ENCODE measurements at places on chromosomes 2 and 18.

DNA sequence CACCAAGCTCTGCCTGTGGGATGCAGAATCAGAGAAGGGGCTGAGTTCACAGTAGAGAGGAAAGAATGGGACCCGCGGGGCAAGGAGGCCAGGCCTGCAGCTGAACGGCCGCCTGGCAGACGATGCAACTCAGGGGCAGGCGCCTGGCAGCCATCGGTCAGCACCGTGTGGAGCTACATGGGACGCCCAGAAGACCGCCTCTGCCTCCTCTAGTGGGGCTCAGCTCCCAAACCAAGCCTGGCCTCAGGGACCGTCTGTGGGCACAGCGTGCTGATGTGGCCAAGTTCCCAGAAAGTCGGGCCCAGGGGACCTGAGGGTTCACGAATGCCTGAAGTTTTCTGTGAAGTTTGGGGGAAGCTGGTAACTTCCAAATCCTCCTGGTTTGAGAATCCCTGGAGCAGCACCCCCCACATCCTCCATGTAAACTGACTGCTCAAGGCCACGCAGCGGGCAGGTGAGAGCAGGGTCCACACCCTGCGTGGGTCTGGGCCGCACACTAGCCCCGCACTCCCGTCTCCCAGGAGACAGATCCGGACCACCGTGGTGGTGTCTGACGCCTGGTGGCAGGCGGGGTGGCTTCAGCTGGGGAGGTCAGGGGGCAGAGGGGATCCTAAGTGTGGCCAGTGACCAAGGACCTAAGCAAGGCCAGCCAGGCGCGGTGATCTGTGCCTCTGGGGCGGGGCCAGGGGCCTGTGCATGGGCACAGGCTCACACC is 14.6 kb downstream of the SNORC start:
- no peak for DNase-seq

DNA sequence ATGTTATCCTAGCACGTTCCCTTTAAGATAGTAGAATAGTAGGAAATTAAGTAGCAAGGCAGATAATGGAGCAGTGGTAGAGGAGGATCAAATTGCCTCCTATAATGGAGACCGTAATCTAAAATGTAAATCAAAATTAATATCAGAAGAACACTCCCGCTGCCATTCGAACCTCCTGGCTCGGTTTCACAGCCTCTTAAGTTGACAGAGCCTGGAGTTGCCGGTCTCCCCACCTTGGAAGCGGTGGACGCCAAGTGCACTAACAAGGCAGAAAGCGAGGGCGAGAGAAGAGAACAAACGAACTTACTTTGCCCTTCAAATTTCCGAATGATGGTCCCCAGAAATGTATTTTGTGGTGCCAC is 450 bp downstream of the KCNH7 start:
- DNase-seq: no peak

- DNase-seq: no peak
Observed at GRCh38 chr18:11029021-11029420, 120.3 kb downstream of the PIEZO2 start.

DNA sequence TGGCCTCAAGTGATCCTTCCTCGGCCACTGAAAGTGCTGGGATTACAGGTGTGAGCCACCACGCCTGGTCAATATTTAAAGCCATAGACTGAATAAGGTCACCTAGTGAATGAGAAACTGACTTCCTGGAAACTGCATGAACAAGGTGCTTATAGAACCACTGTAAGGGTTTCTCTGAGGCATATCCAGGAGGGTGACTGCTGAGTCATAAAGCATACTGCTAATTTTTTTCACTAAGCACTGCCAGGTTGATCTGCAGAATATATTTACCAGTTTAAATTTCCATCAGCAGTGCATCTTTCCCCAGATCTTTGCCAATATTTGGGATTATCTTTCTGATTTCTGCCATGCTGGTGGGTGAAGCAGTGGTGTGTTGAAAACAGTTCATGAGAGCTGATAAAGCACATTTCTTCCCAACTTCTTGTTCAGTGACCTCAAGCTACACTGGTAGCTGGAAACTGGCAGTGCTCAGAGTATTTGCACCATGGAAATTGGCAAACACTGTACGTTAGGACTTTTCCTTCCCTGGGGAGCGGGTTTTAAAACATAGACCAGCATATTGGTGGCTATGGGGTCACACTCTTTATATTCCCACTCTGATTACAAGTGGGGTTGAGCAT is 4.2 kb upstream of the CLIP4 start:
- peak; percentile 81 for DNase-seq

GRCh38 chr2:237122214-237122666 is 36.6 kb downstream of the COPS8 start:
- peak; percentile 47 for DNase-seq

- DNase-seq: no peak
Observed at GRCh38 chr18:74906184-74906583, 302.8 kb downstream of the PTGR3 start.

DNA sequence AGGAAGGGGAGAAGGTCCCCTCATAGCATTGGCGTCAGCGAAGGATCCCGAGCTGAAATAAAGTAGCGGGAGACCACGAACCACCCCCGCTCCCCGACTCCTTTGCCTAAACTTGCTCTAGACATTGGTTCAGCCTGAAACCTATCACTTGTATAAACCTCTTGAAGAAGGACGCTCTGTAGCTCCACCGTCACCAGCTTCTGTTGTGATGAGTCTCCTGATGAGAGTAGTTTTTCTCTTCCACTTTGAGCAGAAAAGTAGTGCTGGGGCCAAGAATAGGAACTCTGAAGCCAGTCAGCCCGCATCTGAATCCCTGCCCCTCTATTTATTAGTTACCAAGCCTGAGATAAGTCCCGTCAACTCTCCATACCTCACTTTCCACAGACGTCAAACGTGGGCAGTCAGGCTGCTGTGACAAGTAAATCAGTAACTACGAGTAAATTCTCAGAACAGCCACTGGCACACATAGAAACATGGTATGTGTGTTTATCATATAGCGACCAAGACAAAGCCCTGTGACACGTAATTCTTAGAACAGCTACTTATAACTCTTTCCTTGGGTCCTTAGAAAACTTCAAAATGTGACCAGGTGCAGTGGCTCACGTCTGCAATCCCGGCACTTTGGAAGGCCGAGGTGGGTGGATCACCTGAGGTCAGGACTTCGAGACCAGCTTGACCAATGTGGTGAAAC is 61.7 kb downstream of the CD226 start:
- DNase-seq: no peak

- no peak for DNase-seq
Observed at GRCh38 chr2:147098940-147099339, 745.9 kb upstream of the ACVR2A start.

- no peak for DNase-seq
Observed at GRCh38 chr18:13536578-13536977, 189.8 kb downstream of the FAM210A start.

- DNase-seq: peak; percentile 10
Observed at GRCh38 chr2:217622205-217623060, 380.4 kb downstream of the TNS1 start.

- DNase-seq: no peak
Observed at GRCh38 chr2:63059793-63060471, 9.3 kb downstream of the OTX1 start.

- peak; percentile 98 for DNase-seq
Observed at GRCh38 chr2:27705851-27706622, 42.3 kb downstream of the SLC4A1AP start.

GRCh38 chr18:77905011-77905410 is 655.4 kb downstream of the GALR1 start:
- no peak for DNase-seq

- DNase-seq: peak; percentile 63
Observed at GRCh38 chr2:20391951-20392699, 41.5 kb upstream of the PUM2 start.

- peak; percentile 36 for DNase-seq
Observed at GRCh38 chr2:188524519-188525113, 232.9 kb downstream of the GULP1 start.

DNA sequence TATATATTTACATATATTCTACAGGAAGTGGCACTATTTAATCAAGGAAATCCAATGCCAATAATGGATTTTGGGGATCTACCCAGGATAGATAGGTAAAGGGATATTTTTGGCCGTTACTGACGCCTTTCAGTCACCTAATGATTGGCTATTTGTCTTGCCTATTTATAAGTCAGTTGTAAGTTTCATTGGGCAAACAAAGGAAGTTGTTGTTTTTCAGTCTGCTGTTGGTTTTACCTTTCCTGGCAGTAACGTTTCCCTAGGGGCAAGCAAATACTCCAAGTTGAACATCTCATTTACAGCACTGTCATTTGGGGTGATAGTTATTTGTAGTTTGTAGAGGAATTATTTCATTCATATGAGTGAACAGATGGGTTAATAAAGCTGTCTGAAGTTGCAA is 17.0 kb upstream of the LANCL1 start:
- no peak for DNase-seq

DNA sequence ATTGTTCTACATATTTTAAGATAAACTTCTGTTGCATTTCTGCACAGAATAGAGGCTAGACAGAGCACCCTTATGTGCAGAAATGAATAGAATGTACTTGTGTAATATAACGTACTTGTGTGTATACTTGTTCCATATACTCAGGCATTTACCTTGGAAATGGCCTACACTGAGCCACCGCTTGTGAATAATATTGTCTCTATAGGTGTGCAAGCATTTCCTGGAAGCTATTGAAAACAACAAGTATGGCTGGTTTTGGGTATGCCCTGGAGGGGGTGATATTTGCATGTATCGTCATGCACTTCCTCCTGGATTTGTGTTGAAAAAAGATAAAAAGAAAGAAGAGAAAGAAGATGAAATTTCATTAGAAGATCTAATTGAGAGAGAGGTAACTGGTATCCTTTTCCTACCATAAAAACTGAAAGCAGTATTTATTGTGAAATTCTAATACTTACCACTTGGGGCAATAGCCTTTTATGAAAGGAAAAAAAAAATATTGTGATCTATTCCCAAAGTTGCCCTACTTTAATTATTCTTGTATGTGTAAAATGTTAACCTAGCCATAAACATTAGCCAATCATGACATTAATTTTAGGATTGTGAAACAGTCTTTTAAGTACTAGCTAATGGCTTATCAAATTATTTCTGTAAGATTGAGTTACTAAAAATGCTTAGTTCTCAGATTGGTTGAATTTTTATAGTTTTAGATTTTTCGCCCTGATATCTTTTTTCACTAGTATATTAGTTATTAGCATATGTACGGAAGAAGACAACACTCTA is 18.0 kb downstream of the ZC3H15 start:
- peak; percentile 75 for DNase-seq

- DNase-seq: no peak
Observed at GRCh38 chr2:48292393-48292792, 237.6 kb upstream of the STON1 start.

- DNase-seq: peak; percentile 40
Observed at GRCh38 chr2:231900486-231900942, 25.7 kb downstream of the NPPC start.

- DNase-seq: no peak
Observed at GRCh38 chr2:71989671-71990070, 158.0 kb downstream of the CYP26B1 start.

DNA sequence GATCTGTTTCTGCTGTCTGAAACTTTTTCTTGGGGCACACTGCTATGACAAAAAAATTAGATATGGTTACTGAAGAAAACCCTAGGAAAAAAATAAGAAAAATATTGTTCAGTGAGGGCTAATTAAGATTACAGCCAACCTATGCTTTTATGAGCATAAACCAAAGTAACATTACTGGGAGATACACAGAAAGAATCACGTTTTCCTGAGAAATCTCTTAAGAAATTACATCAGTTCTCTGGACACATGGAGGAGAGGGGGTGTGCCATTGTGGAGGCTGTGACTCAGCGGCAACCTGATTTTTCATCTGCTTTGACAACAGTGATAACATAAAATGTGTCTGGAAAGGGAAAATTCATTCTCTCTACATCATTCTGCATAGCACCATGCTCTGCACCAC is 13.4 kb upstream of the NMI start:
- DNase-seq: peak; percentile 23

DNA sequence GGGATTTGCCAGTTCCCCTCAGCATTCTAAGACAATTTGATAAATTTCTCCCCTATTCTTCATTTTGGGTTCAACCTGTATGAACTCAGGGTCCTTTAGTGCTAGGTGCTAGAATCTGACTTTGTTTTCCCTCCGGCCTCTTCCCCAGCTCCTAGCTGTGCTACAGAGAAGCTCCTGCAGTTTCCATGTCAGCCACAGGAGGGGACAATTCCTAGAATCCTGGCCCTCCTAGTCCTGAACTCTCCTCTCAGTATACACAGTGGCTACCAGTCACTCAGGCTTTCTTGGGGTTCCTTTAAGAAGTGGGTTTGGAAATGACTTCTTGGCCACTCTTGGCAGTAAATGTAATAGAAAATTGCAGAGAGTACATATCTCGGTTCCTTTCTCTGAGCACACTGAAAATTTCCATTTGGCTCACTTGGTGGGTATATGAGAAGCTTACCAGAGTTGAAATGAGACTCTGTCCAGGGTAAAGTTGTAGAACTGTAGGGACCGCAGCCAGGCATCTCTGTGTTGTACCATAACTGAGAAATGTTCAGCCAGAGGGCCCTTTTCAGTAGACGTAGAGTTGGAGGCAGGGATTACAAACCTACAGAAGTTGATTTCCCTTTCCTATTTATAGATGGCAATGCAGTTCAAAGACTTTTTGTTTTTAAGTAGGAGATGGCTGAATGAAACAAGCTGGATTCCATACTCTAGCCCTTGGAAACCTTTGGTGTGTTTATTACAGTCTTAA is 5.0 kb upstream of the CHST10 start:
- DNase-seq: peak; percentile 33

GRCh38 chr2:108604196-108604595 is 69.9 kb downstream of the LIMS1 start:
- peak; percentile 39 for DNase-seq

DNA sequence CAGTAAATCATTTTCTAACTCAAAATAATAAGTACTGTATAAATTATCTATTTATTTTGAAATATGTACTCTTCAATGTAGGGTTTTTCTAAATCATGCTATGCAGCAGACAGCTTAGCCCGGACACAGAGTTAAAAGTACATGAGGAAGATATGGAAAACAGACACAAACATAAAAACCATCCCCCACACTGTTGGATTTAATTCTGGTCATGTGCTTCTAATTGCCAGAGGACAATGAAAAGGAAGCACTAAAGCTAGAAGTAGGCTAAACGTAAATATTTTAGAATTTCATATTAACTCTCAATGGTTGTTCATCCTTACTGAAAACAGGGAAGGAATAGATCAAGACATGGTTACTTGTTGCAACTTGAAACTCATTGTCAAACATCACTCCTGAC is 420.7 kb downstream of the ERBB4 start:
- no peak for DNase-seq

DNA sequence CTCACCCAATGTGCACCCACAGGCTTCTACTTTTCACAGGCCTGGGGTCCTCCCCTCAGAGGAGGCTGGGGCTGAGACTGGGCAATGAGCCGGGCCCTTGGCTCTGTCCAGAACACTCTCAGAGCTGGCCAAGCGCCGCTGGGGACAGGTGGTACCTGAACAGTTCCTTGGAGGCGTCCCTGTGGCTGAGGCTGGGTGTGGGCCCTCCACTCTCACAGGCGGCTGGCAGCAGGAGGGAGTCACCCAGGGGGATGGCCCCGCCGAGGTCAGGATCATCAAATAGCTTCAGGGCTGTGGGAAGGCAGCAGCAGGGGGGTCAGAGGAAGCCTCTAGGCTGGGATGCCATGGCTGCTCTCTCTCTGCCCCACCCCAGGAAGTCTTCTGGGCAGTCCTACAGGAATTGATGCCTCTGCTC is 27.1 kb downstream of the HS1BP3 start:
- no peak for DNase-seq
